ENCODE measurements at places on chromosomes 2 and 18.

GRCh38 chr2:200515155-200515554, 5.3 kb upstream of the KCTD18 start:
- no peak for DNase-seq

GRCh38 chr2:42116195-42117181, 52.7 kb upstream of the EML4 start:
- DNase-seq = peak; percentile 78

GRCh38 chr2:30565851-30566358, 118.9 kb downstream of the LCLAT1 start:
- DNase-seq = no peak

- DNase-seq = no peak
Measured at GRCh38 chr2:49153252-49153651, 1.1 kb downstream of the FSHR start.

- peak; percentile 61 for DNase-seq
Measured at GRCh38 chr2:108396845-108397244, 19.1 kb downstream of the SULT1C4 start.

DNA sequence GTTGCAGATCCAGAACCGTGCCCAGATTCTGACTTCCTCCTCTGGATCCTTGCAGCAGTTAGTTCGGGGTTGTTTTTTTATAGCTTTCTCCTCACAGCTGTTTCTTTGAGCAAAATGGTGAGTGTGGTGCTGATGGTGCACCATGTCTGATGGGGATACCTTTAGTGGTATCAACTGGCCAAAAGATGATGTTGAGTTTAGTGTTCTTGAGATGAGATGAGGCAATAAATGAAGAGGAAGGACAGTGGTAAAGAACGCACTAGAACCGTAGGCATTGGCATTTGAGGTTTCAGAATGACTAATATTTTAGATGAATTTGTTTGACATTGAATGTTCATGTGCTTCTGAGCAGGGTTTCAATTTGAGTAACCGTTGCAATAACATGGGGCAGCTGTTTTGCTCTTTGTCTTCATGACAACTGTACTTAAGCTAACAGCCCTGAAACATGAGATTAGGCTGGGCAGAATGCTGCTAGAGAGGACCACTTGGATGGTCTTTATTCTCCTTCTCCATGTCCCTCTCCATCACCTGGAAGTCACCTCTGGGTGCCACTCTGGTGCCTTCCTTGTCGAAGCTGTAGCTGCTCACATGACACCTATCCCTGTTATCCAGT, 3.9 kb downstream of the CTLA4 start:
- DNase-seq = no peak

DNA sequence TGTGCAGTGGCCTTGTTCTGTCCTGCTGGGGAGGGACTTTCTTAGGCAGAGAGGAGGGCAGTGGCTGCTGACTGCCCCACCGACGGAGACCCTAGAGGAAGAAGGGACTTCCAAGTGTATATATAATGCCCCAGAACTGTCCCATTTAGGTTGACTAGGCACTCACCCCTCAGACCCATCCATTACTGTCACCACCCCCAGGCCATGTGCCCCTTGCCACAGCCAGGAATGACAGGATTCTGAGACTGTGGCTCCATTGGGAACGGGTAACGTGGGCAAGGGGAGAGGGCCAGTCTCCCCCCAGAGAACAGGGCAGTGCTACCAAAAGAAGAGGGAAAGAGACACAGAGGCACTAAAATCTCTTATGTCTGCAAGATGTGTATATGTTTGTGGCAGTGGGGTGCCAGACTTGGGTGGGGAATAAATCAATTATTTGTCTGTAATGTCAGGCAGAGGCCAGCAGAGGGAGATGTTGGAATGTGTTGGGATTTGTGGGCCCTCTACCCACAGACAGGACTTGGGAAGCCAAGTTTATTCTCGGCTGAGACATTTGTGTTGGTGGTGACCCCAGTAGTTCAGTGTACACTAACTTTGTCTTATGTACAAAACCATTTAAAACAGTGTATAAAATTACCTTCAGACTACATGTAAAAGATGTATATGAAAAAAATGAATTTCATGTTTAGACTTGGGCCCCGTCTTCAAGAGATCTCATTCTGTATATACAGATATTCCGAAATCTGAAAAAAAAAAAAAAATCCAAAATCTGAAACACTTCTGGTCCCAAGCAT, 24.0 kb upstream of the TMEM37 start:
- DNase-seq = peak; percentile 76

GRCh38 chr2:104321116-104321795, 532.7 kb upstream of the POU3F3 start:
- DNase-seq = no peak

DNA sequence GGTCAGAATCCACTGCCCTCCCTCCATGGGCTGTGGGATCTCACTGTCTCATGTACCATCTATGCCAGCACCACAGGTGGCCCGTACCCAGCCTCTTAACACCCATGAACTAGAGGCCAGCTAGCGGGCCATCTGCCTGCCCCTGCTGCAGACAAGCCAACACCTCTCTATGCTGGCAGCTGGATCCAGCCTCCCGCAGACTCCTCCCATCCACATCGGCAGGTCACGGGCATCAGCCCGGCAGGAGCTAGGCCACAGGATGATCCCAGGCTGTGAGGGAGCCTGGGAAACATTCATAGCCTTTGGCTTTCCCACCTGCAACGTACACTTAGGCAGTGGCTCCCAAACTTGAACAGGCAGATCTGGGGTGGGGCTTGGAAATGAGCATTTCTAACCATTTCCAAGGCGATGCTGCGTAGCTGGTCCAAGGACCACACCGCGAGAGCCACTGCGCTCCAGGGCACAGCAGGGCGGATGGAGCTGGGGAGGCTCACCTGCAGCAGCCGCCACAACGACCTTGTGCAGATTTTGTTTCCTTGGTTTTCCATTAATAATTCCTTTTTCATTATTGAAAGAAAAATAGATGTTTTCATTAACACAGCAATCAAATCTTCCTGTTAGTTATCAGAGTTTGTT, 114.7 kb downstream of the KCNF1 start:
- DNase-seq = no peak

GRCh38 chr2:120703330-120703994, 32.2 kb upstream of the GLI2 start:
- peak; percentile 83 for DNase-seq

DNA sequence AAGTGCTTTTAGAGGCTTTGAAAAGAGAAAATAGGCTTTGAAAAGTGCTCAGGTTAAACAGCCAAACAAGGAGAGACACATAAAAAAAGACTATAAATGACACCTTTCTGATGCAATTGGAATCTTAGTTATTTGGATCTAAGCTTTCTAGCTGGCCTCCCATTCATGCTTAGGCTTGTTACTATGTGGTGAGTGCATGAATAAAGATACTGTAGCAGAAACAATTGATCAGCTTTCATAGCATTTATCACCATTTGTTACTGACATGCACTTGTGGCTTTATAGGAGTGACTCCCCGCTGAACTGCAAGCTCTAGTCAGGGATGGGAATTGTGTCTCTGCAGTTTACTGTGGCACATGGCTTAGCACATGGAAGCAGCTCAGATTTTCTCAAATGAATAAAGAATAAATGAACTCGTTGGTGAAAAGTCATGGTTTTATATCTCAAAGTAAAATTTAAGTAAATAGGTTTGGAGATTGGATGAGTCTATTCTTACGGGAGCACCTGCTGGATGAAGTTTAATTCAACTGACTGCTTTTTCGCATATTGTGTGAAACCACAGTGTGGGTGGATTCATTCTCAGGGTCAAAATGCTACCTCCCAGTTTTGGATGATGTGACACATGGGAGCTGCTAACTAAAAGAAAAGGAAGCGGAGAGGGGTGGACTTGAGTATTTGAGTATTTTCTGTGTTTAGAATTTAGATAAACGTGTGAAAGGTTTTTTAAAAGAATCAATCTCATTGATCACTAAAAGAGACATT, 91.1 kb upstream of the NOL4 start:
- no peak for DNase-seq

GRCh38 chr2:138699421-138699820, 80.8 kb downstream of the NXPH2 start:
- no peak for DNase-seq

DNA sequence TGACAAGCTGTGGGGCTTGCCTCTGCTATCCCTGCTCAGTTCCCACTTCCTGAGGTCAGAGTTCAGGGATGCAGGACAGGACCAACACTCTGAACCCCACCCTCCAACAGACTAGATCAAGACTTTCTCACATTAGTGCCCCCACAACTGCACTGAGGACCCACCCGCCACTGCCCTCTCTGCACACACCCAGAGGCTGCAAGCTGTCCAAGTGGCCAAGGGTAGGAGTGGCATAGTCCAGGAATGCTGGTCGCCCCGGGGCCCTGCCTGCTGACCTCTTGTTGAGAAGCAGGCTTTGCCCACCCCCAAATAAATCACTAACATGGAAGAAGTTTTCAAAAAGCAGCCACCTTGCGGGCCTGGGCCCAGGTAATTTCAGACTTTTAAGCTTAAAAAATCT, 5.5 kb upstream of the KIF1A start:
- DNase-seq = no peak

DNA sequence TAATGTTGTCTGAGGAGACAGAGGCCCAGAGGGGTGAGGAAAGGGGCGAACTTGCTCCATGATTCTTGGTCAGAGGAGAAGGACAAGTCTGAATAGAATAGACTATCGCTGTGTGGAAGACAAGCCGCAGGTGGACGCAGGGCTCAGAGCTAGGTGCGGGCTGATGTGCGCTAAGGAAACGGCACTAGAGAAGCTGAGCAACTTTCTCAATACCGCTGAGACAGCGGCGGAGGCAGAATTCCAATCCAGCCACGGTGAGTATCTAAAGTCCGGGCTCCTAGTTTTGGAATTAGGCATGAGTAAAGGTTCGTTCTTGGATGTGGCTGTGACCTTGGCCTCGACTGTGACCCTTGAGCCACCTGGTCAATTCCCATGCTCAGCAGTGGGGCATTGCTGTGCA, 47.8 kb downstream of the CAPN13 start:
- DNase-seq = no peak

- DNase-seq = peak; percentile 18
Measured at GRCh38 chr2:135219226-135219625, 167.1 kb downstream of the RAB3GAP1 start.

- no peak for DNase-seq
Measured at GRCh38 chr2:96773922-96774321, 13.2 kb downstream of the CNNM4 start.

DNA sequence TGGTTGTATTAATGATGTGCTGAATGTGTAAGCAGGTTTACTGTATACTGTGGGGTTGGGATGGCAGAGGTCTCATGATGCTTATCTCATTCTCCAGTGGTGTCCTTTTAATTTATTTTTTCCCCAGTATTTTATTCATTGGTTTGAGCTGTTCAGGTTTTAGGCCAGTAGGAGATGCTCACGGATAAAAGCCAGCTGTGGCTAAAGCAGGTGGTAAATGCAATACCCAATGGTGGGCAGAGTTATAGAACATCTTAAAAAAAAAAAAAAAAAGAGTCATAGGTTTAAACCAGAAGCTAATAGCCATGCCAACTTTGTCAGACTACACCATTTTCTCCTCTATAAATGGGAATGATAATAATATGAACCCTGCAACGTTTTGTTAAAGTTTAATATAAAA, 57.8 kb upstream of the NEUROD1 start:
- DNase-seq = peak; percentile 17

- DNase-seq = no peak
Measured at GRCh38 chr2:126244937-126245336, 411.0 kb upstream of the GYPC start.

GRCh38 chr18:64201781-64202180, 52.9 kb upstream of the LINC00305 start:
- DNase-seq = no peak

- DNase-seq = no peak
Measured at GRCh38 chr18:48622911-48623431, 84.1 kb downstream of the CTIF start.

DNA sequence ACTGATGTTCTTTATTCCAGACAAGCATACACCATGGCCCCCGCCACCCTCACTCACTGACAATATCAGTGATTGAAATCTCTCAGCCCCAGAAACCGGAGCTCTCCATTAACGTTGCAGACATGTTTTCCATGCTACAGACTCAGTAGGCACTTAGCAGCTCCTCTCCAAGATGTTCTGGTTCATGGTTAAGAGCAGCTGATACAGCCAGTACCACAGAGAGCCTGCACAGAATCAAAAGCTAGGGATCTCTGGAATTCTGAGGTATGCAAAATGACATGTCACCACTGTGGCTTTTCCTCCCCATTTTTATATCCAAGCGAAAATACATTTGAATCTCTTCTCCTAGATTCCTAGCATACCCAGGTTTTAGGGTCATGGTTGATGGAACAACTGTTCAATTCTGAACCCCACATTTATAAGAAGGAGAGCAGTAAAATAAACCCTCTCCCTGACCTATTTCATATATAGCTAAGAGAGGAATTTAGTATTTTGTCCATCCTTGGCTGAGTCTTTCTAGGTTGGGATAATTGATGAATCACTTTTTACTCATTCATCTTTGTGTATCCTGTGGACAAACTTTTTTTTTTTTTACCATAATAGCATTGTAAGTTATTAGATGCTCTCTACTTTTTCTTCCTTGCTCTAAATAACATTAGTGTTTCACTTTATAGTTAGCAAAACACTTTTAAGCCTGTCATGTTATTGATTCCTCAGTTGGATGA, 488.4 kb upstream of the PIK3C3 start:
- DNase-seq = peak; percentile 5
